LNCaP clone FGC (cell line): ENCODE measurements at places on chromosomes 5 and 9.

DNA sequence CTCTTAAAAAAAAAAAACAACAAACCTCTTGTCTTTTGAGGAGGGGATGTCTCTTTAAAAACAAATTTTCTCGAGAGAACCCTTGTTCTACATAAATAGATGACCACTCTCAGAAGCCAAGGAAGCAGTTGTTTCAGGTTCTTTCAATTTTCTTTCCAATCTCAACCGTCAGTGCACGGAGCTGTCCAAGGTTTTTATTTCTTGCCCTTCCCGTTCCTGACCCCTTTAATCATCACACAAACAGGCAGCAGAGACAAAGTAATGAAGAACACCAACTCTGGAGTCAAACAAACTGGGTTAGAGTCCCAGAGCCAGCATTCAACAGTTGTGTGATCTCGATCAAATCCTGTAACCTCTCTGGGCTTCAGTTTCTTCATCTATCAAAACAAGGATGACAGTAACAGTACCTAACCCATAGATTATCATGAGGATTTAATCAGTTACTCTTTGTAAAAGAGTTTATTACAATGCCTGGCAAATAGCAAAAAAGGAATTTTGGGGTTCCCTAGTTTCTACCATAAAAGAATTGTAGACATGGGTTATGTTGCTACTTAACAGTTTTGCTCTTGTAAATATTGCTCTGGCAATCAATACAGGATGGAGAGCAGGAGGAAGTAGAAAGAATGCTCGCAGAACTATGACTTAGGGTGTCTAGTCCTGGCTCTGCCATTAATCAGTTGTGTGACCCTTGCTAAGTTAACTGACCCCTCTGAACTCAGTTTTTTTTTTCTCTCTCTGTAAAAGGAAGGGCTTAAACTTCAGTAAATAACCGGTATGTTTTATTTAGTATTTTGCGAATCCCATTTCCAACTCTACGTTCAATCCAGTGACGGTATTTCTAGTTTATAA is 1.0 kb upstream of the NIM1K start:
- no peak for DNase-seq

GRCh38 chr9:137163365-137163715 is 6.5 kb downstream of the LRRC26 start:
- DNase-seq = no peak

GRCh38 chr5:158430166-158430797 is 571.3 kb upstream of the CLINT1 start:
- no peak for DNase-seq

- no peak for DNase-seq
Measured at GRCh38 chr9:93280661-93281259, 96.8 kb downstream of the WNK2 start.

- DNase-seq = no peak
Measured at GRCh38 chr9:77511525-77511924, 136.6 kb downstream of the GNA14 start.

DNA sequence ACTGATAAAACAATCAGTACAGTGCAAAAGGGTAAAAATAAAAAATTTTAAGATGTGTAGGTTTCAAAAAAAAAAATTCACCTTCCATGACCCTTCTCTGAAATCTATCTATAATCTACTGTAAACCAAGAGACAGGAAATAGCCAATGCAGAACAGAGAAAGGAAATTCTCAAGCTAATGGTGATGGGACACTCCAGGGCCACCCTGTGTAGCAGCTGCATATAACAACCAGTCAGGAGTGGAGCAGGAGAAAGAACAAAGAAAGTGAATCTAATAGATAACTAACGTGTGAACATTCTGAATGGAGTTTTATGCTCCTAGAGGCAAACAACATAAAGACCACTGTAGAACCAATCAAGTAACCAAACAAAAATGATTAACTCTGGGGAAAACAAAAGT is 16.6 kb downstream of the SPTLC1 start:
- no peak for DNase-seq

GRCh38 chr5:79686799-79687198 is 2.8 kb upstream of the CMYA5 start:
- no peak for DNase-seq

GRCh38 chr9:137168904-137169856 is 671 bp downstream of the LRRC26 start:
- peak; percentile 90 for DNase-seq
